Nephron progenitor cell (in vitro differentiated cells): ENCODE measurements at places on chromosomes 3 and 15.

DNA sequence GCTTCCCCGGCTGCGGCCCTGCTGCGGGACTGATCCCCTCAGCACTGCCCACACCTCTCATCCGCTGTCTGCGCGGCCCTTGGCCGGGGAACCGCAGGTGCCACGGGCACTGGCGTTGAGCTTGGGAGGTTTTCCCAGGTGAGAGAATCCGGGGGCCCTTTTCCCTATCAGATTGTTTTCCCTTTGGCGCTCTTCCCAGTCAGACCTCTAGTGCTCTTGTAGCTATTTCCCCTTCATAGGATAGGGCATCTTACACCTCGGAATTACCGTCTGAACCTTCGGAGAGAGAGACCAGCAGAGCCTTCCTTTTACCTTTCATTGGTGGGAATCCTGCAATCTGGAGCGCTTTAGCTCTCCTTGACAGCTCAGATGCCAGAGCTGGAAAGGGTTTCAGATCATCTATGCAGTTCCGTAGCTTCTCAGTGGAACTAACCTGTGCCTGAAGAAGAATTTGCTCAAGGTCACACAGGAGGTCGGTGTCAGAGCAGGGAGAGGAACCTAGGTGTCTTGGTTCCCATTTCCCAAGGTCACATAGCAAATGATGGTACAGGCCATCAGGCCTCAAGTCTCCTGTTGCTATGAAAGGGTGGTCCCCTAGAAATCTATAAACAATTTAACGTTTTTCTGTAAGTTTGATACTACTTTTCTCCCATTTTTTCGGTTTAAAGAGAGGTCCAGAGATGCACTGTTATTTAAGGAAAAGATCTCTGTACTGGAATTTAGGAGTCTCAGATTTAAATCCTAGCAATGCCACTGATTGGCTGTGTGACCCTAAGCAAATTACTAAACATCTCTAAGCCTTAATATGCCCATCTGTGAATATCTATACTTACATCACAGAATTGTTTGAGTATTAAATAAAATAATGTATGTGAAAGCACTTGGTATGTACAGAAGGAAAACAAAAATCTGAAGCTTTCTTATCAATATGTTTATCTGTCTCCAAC is 916 bp downstream of the IDH3A start:
- no peak for DNase-seq

GRCh38 chr3:139780593-139780992 is 102.8 kb upstream of the NMNAT3 start:
- no peak for DNase-seq

GRCh38 chr3:52026041-52026440 is 30.3 kb downstream of the DUSP7 start:
- no peak for DNase-seq

GRCh38 chr3:38343797-38344594 is 2.6 kb upstream of the XYLB start:
- no peak for DNase-seq

GRCh38 chr15:45198337-45199135 is 10.8 kb upstream of the SHF start:
- peak; percentile 87 for DNase-seq

- DNase-seq: no peak
Observed at GRCh38 chr3:124347418-124347817, 355.5 kb upstream of the ROPN1 start.

GRCh38 chr15:51576911-51577500 is 45.6 kb downstream of the DMXL2 start:
- no peak for DNase-seq

GRCh38 chr3:98709441-98709840 is 53.7 kb upstream of the ST3GAL6 start:
- DNase-seq: no peak

- no peak for DNase-seq
Observed at GRCh38 chr3:185750702-185751101, 74.1 kb downstream of the IGF2BP2 start.

GRCh38 chr3:98705212-98705611 is 57.9 kb upstream of the ST3GAL6 start:
- no peak for DNase-seq

- DNase-seq: no peak
Observed at GRCh38 chr3:159499031-159499793, 489.4 kb upstream of the IL12A start.

DNA sequence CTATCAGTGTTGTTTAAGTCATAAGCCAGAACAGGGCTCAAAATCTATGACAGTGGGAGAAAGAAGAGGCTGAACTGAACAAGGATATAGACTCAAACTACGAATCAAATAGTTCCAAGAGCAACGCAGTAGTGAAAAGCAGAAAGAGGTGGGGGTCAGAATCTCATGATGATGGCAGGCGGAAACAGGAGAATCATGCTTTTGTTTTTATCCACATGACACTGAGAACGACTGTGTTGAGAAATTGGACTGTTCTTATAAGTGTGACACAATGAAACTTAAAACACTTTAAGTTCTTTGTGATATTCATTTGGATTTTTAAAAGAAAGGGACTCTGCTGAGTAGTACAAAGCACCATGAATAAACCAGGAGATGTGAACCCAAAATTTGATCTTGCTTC is 309.4 kb downstream of the ULK4 start:
- no peak for DNase-seq

- DNase-seq: no peak
Observed at GRCh38 chr3:171430530-171430929, 29.7 kb downstream of the TNIK start.

DNA sequence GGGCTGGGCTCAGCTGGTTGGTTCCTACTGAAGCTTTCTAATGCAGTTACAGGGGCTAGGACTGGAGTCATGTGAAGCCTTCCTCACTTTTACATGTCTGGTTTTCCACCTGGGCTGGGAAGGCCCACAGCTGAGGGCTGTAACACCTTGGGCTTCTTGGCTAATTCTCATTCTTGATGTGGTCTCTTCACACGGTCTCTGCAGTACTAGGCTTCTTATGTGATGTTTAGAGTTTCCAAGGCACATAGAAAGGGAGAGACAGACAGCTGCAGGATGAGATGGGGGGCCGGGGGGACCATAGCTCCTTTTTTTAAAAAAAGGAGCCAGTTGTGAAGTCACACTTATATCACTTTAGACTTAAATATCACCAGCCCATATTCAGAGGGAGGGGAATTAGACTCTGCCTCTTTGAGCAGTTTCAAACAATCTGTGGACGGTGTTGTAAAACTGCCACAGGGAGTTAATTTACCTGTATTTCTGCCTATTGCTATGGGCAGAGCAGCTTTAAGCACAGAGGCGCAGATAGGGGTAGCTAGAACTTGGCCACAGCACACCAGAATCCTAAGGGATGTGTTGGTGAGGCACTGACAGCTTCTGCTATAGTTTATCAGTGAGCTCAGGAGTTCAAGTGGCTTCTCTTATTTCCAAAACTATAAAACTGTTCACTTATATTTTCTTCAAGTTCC is 46.7 kb downstream of the NKIRAS1 start:
- no peak for DNase-seq

DNA sequence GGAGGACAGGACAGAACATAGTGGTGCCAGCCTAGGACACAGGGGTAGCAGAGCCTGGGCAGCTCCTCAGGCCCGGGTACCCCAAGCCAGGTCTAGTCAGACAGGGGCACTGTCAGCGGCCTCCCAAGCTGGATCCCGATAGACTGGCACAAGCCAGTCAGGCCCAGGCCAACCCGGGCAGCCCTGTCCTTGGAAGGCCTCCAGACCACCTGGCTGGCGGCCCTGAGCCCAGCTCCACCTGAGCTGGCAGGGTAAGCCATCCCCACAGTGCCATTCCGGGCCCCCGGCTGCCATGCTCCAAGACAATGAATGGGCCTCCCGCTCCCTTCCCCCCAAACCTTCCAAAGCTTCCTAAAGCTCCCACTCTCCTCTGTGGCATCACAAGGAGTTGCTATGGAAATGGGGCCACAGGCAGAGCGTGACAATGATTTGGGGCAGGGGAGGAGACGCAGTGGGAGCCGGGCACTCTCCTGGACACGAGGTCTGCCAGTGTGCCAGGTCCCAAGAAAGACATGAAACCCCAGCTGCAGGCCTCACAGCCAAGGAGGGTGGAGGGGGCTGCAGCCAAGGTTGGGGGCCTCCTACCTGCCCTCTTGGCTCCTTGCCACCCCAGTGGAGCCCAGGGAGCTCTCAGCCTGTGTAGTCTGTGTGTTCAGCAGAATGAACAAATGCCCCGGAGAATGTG is 165.6 kb upstream of the LINGO1 start:
- DNase-seq: no peak

GRCh38 chr3:171229173-171229572 is 202.7 kb upstream of the SLC2A2 start:
- no peak for DNase-seq

DNA sequence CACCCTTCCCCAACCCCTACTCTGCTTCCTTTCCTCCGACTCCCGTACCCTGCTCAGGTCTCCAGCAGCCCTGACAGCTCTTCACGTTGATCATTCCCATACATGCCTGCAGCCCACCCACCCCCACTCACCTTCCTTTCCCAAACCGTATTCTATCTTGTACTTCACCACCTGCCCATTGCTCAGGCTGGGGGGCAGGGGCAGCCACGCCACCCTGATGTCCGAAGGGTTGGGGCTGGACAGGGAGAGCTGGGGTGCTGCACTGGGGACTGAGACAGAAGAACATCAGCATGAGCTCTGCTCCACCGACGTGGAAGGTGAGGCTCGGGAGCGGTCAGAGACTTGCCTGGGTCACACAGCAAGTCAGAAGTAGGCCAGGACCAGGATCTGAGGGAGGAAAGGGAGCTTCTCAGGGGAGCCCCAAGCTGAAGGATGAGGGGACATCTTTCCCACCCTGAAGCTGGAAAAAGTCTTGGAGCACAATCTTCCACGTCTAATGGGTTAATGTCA is 16.5 kb upstream of the IGDCC3 start:
- no peak for DNase-seq

- no peak for DNase-seq
Observed at GRCh38 chr3:158100681-158101080, 5.5 kb downstream of the SHOX2 start.

GRCh38 chr15:41494922-41495735 is 1.5 kb downstream of the ITPKA start:
- peak; percentile 45 for DNase-seq

DNA sequence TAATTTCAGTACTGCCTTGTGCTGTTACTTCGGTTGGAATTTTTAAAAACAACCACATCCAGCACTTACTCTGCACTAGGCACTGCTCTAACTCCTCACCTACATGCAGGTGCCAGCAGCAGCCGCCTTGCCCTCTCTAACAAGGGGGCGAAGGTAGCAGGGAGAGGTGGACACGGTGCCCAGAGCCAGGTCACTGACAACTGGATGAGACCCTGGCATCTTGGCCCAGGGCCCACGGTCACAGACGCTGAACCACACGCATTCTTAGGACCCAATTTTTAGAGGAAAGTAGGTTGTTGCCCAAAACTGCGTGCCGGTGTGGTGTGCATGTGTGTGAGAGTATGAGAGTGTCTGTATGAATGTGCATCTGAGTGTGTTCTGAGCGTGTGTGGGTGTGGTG is 63.4 kb upstream of the GATA2 start:
- no peak for DNase-seq

DNA sequence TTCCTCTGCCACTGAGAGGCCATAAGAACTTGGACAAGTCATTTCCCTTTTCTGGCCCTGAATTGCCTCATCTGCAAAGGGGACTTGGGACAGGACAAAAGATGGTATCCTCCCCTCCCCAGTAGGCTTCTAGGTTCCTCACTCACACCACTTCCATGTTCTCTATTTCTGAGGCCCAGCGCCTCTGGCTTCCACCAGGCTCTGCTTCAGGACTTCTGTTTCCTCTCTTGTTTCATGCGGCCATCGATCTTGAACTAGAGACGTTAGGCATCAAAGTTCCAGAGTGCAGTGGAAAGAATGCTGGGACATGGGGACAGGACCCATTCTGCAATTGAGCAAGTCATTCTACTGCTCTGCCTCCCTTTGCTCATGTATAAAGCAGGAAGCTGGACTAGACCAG is 1.7 kb downstream of the TM4SF4 start:
- no peak for DNase-seq

DNA sequence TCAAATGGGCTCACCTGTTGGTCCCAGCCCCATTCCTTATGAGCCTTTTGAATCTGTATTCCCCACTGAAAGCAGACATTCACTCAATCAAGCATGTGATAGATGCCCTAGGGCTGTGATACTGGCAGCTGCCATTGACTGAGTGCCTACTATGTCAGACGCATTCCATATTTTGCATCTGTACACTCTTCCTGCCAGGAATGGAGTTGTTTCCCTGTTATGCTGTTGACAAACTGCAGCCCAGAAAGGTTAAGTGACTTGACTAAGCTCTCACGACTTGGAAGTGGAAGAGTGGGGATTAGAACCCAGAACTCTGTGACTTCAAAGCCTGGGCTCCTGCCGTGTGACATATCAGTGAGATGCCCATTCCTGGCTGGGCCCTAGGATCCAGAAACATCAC is 211.4 kb downstream of the RPLP1 start:
- no peak for DNase-seq

GRCh38 chr3:44942202-44942921 is 33.6 kb downstream of the ZDHHC3 start:
- no peak for DNase-seq

DNA sequence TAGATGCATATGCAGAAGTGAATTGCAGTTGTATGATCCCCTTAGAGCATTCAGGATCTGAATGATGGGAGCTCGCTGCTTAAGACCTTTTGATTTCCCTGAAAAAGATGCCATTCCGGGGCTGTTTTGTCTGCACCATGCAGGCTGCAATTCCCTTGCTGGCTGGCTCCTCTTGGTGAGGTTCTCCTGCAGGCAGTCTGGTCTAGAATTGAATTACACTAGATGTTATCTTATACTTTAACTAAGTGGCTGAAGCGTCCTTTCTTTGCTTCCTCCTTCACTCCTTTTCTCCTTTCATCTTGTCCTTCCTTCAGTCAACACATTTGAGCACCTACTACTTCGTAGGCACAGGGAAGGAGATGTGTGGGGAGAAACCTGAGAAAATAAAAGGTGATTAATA is 18.6 kb upstream of the MYZAP start:
- no peak for DNase-seq

GRCh38 chr3:169148448-169149348 is 514.8 kb downstream of the MECOM start:
- no peak for DNase-seq

DNA sequence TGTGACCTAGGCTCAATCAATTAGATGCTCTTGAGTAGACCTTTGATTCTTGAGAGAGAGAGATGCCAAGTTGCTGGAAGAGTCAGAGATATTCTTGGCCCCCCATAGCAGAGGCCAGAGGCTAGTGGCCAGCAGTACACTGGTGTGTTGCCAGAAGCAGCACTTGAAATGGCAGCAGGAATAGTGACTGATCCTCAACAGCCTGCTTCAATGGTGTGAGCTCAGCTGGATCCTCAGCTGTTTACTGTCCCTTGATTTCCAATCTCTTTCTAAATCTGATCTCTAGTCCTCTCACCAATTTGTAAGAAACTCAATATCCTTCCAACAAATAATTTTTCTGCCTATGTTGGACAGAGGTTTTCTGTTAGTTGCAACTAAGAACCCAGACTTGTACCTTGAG is 170.3 kb upstream of the CCDC54 start:
- no peak for DNase-seq

- DNase-seq: no peak
Observed at GRCh38 chr3:9881441-9881840, 1.4 kb upstream of the CIDEC start.

GRCh38 chr3:12136371-12136770 is 22.3 kb downstream of the TIMP4 start:
- DNase-seq: no peak
